Activated CD4-positive, alpha-beta T cell treated with anti-CD3 and anti-CD28 coated beads, Interleukin-2, amount 50 U/mL, for 24 hours (primary cell): ENCODE measurements at places on chromosomes 6 and 20.

- DNase-seq: no peak
Observed at GRCh38 chr6:63941747-63942470, 306.3 kb downstream of the PHF3 start.

- no peak for DNase-seq
Observed at GRCh38 chr6:146361128-146361924, 182.3 kb upstream of the RAB32 start.

GRCh38 chr20:48395816-48396546 lies 431.8 kb downstream of the PREX1 start:
- DNase-seq: no peak

DNA sequence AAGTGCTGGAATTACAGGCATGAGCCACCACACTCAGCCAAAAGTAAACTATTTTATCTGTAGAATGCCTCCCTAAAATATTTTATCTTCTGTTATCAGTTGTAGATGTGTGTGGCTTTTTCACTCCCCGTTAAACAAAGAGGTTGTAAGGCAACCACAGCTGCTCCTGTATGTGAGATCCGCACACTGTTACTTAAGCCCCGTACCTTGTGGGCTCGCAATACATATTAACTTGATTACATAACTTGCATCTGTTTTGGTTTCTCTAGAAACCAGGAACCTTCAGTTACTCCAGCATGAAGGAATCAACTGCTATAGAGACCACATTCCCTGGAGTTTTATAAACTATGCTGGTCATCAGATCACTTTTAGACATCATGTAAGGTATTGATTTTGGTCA lies 420.1 kb upstream of the SLC35B3 start:
- DNase-seq: no peak

DNA sequence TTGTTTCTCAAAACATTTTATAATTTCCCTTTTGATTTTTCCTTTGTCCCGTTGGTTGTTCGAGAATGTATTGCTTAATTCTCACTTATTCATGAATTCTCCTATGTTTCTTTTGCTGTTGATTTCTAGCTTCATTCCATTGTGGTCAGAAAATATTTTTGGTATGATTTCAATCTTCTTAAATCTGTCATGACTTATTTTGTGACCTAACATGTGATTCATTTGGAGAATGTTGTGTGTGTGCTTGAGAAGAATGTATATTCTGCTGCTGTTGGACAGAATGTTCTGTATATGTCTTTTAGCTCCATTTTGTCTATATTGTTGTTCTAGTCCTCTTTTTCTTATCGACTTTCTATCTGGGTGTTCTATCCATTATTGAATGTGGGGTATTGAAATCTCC lies 286.2 kb upstream of the RNF217 start:
- DNase-seq: no peak

DNA sequence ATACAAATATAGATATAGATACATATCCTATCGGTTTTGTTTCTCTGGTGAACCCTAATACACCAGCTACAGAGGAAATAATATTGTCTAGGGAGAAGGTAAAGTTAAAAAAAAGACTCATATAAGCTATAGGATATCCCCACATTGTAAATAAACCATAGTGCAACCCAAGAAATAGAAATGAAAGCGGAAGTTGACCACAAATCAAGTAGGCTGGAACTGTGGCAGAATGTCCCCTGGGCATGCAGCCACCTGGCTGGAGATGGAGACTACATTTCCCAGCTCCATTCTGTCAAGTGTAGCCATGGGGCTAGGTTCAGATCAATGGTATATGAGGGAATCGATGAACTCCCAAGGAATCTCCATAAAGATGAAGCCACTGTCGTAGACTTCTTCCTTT lies 70.1 kb upstream of the RPS6KA2 start:
- no peak for DNase-seq

DNA sequence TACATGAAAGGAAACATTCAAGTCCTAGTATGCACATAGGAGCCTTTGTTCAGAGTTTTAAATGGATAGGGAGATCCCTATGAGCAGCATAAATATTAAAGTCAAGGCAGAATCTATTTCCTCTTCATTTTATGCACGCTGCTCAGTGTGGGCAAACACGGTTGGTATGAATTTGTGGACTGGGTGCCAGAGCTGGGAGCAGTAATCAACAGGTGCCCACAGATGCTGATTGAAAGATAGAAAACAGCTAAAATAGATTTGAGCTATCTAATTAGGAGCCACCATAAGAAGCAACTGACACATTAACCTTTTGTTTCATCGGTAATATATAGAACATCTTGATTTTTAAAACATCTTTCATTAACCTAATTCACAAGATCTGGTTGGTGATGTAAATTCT lies 175.5 kb downstream of the EYS start:
- DNase-seq: no peak
